ENCODE measurements at places on chromosomes 5 and 9. TPM values are rescaled to one million over a fixed set of nuclear protein-coding genes. Genes with fewer than 3 reads are reported as not detected.

DNA sequence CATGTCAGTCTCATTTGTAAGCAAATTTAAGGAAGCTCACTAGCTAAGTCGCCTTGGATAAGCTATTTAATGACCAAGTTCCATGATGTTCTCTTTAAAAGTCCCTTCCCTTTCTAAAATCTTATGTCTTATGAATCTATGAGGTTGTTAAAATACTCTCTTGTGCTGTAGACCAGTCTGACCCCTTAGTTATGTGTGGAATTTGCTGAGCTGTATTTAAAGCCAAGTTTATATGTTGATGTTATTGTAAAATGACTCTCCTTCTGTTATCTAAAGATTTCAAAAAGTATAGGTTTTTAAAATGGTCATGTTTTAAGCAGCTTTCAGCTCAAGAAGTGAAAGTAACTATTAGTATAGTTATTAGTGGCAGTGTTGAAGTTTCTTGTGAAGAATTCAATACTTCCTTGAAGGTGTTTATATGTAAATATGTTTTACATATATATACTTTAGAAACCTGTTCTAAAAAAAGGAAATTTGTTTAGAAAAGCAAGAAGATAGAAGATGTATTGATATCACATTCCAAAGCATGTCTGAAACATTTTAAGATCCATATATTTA lies 92.2 kb downstream of the CDC42SE2 start:
- no peak overlapping the region for H3K27ac ChIP-seq
- no peaks in the 10 kb centered on the region for H3K27me3 ChIP-seq
- peaks cover 3% of the 10 kb centered on the region for H3K36me3 ChIP-seq

- DNase-seq = no peak
- H3K27ac ChIP-seq = no peak overlapping the region
- no peak overlapping the region for H3K4me3 ChIP-seq
- no peaks in the 10 kb centered on the region for H3K36me3 ChIP-seq
- peaks cover 8% of the 10 kb centered on the region for H3K27me3 ChIP-seq
- H3K4me1 ChIP-seq = no peaks in the 10 kb centered on the region
Measured at GRCh38 chr9:134943836-134944235, 26.1 kb upstream of the FCN1 start.

DNA sequence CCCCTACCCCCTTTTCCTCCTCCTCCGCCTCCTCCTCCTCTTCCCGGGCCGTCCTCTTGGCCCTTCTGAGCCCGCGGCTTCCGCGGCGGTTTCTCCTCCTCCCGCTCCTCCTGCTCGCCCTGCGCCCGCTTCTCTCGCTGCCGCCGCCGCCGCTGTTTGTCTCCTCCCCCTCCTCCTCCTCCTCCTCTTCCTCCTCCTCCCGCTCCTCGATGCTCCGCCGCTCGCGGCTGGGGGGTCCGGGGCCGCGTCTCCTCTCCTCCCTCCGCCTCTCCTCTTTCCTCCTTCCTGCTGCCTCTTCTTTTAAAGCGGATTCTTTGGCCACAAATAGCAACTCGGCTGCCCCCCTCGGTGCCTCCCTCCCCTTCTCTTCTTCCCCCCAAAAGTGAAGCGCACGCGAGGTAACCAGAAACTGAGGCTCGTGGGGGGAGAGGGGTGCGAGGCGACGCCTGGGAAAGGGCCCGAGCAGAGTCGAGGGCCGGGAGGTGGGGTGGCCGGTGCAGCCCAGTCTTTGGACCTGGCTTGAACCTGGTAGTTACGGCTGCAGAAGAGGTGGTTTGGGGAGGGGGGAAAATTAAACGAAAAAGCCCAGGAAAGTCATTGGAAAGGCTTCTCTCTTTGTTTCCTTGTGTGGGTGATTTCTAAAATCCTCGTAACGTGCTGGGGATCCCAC lies 1058.5 kb upstream of the DMAC1 start:
- peak; percentile 52 for DNase-seq
- no peak overlapping the region for H3K27ac ChIP-seq
- H3K36me3 ChIP-seq = no peaks in the 10 kb centered on the region
- peaks cover 7% of the 10 kb centered on the region for H3K27me3 ChIP-seq
- H3K4me3 ChIP-seq = peak overlapping the region; percentile 89

NRG2 gene
- total RNA-seq = not detected

FBXW5 gene
- 100.0 TPM for total RNA-seq
